ENCODE measurements at places on chromosomes 6 and 20.

- no peak for DNase-seq
Observed at GRCh38 chr20:34709831-34710567, 5.9 kb downstream of the TP53INP2 start.

- DNase-seq, result no peak
Observed at GRCh38 chr6:165448210-165448609, 138.8 kb upstream of the C6orf118 start.

- no peak for DNase-seq
Observed at GRCh38 chr6:149233056-149233715, 84.3 kb upstream of the TAB2 start.

- no peak for DNase-seq
Observed at GRCh38 chr20:33163856-33164762, 3.9 kb upstream of the BPIFA2 start.

DNA sequence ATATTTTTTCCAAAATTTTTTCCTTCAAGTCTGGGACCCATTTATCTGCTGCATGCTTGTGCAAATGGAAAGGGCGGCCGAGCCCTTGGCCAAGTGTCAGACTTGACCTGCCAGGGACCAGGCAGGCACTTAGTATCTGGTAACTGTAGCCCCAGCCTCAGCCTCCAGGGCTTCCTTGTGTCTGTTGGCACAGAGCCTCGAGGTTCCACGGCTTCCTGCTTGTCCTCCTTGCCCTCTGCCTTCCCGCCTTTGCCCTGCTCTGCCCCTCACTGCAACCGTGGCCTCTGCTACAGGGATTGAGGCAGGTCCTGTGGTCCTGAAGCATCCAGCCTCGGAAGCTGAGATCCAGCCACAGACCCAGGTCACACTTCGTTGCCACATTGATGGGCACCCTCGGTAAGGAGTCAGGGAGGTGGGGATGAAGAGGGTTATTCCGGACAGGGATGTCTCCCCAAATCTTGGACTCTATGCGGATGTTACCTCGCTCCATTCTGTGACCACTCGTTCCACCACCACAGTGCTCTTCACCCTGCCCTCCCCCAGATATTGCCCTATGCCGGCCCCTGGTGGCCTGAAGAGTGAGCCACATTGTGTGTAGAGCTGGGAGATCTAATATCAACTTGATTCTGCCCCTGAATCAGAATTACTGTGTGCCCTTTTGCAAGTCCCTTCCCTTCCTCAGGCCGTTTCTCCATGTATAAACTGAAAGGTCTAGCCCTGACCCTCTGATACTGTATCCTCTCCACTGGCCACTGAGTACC, 41.5 kb upstream of the SRF start:
- DNase-seq, result no peak

- DNase-seq, result no peak
Observed at GRCh38 chr6:22145823-22146677, 150.8 kb downstream of the PRL start.

DNA sequence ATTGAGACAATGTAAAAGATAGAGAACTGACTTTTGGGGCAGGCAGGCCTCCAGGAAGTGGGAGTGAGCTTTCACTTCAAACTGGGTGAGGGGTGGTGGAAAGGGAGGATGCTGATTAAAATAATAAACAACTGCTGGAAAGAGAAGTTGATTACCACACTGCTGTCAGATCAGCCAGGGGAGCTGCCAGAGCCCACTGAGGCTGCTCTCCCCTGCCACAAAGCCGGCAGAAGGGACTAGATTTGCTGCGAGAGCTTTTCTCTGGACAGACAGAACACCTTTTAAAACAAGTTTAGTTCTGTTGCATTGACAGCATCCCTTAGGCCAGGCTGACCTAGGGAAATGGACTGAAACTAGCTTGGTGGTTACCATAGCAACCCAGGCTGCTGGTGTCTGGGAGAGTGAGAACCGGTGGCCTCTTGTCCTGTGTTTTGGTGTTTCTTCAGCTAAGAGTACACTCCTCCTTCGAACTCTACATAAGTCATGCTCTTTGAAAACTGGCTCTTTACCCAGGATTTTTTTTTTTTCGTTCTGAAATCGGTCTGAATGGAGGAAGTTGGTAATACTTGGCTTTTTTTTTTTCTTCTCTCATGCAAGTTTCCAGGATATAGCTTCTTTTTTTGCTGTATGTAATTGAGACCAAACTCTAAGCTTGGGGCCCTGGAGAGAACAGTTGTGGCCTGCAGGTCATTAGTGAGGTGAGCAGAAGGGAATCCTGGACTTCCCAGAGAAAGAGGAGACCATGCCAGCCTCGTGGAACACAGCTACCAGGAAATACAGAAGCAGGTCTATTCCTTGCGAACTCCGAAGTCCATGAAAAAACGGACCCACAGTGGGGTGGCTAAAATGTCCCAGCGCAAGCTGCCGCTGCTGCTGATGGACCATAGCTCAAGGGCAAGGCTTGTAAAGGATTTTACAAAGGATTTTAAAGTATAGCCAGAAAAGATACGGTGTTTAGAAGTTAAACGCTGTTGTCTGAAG, 374.4 kb downstream of the UTRN start:
- DNase-seq, result no peak

- DNase-seq, result no peak
Observed at GRCh38 chr20:42191140-42191860, 573.1 kb upstream of the CHD6 start.

GRCh38 chr6:19876672-19877071, 39.5 kb downstream of the ID4 start:
- DNase-seq, result no peak

DNA sequence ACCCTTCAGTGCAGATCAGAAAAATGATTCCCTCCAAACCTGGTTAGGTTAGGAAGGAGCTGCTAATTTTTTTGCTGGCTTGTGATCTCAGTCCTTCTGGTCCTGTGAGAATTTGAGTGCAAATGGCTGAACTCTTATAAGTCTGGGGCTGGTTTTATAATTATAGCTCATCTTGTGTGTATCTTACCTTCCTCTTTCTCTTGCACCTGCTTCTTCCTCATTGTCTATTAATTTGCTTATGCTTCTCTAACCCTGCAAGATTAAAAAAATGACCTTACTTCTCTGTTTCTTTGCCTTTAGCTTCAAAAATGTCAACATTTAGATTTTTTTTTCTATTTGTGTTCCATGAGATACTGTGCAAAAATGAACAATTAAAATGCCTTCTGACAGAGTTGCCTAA, 576.2 kb downstream of the DHX35 start:
- no peak for DNase-seq

DNA sequence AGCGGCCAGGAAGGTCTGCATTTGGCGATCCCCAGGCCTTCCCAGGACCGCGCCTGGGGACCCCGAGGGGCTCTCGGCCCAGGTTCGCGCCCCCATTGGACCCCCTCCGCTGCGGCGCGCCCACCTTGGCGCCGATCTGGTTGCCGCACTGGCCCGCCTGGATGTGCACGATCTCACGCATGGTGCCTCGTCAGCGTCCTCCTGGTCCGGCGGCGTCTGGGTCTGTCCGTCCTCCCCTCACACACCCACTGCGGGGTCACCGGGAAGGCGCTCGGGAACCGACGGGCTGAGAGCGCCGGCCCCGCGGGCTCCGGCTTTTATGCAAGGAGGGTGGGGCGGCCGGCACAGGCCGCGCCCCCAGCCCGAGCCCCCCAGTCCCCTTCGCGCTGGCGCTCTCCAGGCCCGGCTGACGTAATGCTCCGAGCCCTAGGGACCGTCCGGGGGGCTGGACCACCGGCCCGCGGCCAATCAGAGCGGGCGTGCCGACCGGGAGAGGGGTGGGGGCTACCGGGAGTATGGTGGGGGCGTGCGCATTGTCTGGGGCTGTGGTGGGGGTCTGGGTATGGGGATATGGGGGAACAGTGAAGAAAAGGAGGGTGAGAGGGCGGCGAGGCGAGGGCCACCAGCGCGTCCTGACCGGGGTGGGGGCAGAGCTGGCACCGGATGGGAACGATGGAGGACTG, at the start of gene TUBB2B:
TUBB2B (minus strand) TSS at position 291 of the 683 bp plus-strand sequence; CDS start at position 181, 110 bp downstream.
- no peak for DNase-seq

- no peak for DNase-seq
Observed at GRCh38 chr20:5687884-5688283, 62.3 kb upstream of the SHLD1 start.

DNA sequence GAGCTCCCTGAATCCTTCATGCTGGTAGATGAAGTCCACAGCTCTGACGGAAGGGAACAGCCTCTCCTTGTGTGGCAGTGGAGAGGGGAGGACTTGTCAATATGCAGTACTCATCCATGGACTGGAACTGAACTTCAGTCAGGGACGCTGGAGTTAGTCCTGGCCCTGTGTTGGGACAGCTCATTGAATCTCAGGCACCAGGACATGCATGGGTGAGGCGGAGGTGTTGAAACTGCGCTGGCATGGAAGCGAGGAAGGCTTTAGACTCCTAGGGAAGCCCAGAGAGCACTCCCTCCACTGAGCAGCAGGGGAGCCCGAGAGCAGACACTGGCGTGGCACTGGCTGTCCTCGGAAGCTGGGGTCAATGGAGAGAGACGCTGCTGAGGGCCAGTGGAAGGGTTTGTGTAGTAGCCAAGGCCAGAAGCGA, 161.3 kb upstream of the GGTLC1 start:
- no peak for DNase-seq

Data from cortex of kidney (tissue), 1 donor.